ENCODE measurements at places on chromosomes 2 and 18. TPM values are rescaled to one million over a fixed set of nuclear protein-coding genes. Genes with fewer than 3 reads are reported as not detected.

DNA sequence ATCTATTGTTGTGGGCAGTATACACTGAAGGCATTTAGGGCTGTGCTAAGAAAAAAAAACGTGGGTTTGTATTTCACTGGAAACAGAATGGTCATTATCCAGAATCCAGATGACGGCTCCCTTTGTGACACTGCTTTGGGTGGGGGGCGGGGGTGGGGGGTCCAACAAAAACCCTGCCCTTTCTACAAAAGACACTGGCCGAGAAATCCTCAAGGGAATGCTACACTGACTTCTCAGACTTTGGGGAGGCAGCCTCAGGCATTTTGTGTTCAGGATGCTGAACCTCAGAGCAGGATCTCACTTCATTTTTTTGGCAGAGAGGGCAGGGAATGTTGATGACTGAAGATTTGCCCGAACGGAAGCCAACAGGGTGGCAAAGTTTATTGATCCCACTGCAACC lies 417.1 kb downstream of the HRH4 start:
- DNase-seq = no peak

DNA sequence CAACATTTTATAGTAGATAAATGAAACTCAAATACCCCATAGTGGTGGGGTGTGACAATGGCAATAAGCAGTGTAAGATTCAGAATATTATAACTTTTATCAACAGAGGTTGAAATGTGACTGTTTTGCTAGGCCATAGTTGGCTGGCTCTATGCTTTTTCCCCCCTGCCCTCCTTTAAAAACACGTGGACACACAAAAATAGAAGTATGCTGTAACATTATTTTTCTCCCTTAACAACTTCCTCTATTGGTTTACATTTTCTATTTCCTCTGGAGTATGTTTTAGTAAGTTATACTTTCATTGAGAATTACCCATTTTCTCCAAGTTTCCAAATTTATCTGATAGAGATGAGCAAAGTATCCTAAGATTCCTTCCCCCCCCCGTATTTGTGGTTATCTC lies 31.1 kb downstream of the NDUFAF7 start:
- DNase-seq = no peak

Gene NT5DC4
- not detected for total RNA-seq

DNA sequence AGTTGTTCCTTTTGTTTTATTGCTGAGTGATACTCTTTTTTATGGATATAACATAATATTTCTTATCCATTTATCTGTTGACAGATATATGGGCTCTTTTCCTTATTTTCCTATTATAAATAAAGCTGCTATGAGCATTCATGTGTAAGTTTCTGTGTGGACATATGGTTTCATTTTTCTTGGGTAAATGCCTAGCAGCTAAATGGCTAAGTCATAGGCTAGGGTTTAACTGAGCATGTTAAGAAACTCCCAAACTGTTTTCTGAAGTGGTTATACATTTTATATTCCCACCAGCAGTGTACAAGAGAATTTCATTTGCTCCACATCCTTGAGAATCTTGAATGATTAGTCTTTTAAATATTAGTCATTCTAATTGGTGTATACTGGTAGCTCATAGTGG lies 786.6 kb upstream of the CDH2 start:
- DNase-seq = no peak

DNA sequence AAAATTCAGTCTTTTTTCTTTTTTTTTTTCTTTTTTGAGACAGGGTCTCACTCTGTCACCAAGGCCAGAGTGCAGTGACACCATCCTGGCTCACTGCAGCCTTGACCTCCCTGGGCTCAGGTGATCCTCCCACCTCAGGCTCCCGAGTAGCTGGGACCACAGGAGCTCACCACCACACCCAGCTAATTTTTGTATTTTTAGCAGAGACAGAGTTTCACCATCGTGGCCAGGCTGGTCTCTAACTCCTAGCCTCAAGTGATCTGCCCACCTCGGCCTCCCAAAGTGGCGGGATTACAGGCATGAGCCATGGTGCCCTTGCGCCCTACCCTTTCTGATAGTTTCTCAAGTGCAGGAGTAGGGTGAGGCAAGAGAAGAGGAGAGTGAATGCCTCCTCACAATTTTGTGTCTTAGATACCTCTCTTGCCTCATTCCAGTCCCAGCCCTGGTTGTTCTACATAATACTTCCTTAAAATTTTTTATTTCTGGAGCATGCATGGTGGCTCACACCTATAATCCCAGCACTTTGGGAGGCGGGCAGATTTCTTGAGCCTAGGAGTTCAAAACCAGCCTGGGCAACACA lies 68.2 kb upstream of the CAB39 start:
- DNase-seq = no peak

DNA sequence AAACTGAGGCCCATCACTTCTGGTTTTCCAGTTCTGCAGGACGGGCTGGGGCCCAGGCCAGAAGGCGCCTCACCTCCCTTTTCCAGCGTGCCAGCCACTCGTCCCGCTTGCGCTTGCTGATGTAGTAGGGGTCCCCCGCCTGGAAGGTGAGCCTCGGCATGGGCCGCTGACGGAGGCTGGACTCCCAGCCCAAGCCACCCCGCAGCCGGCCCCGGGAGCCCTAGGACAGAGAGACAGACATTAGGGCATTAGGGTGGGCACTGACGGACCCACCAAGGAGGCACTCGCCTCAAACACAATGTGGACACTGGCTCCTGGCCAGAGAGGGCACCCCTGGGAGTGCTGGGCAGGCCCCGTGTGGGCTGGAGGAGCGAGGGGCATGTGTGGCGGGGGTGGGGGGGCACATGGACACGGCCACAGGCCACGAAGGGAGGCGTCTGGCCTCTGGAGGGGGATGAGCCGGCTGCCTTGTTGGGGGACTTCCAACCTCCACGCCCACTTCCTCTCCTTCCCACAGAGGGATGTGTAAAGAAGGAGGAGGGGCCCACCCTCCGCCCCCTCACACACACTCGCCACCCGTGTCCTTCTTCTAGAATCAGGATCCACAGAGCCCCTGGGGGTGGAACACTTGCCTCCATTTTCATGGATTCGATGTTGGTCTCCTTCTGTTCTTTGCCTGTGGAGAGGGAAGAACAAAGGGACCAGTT lies 66.7 kb downstream of the DNMT3A start:
- peak; percentile 71 for DNase-seq

GRCh38 chr2:194867328-194867727 lies 789.7 kb upstream of the SLC39A10 start:
- DNase-seq = no peak

DNA sequence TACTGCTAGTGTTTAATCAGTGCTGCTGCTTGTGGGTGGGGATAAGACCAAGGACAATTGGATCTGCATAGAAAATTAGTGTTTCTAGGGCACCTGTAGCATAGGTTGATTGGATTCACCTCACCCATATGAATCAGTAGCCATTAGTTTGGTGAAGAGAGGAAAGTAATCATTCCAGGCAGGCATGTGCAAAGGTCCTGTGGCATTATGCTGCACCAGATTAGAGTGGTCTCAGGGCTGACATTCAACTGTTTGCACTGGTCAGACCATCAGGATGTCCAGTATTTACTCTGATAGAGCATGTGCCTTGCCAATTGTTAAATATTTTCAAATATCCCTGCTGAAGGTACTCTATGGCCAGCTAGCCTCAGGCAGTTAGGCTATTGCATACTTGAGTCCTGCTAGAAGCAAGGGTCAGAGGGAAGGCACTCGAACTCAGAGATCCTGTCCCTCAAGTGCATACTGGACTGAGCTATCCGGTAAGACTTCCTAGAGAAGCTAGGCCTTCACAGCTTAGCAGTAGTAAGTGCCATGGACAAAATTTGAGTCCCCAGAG lies 64.7 kb downstream of the SKA1 start:
- no peak for DNase-seq
